ENCODE measurements at places on chromosomes 12 and 14. TPM values are rescaled to one million over a fixed set of nuclear protein-coding genes. Genes with fewer than 3 reads are reported as not detected.

GRCh38 chr12:32669584-32669983, 9.5 kb upstream of the DNM1L start:
- no peak for DNase-seq
- H3K27me3 ChIP-seq, result no peaks in the 10 kb centered on the region
- H3K4me3 ChIP-seq, result no peak overlapping the region
- peaks cover 12% of the 10 kb centered on the region for H3K4me1 ChIP-seq
- no peaks in the 10 kb centered on the region for H3K36me3 ChIP-seq
- H3K27ac ChIP-seq, result no peak overlapping the region

DNA sequence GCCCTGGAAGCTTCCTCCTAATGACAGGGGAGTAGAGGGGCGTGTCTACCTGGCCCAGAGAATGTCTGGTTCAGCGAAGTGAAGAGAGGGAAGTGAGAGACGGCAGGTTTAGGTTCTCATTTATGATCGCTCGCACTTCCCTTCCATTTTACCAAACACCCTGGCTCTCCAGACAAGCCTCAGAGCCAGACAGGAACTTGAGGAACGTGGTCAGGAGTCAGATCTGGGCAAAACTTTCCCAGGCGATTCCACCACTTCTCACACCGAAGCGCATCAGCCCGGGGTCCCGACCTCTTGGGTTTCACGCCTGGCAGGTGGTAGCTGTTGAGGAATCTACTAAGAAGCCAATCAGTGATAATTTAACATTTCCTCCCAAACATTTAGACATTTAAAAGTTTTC, 21.3 kb downstream of the ACTN1 start:
- H3K36me3 ChIP-seq, result no peaks in the 10 kb centered on the region
- peaks cover 12% of the 10 kb centered on the region for H3K27me3 ChIP-seq
- H3K4me1 ChIP-seq, result no peaks in the 10 kb centered on the region
- H3K4me3 ChIP-seq, result no peak overlapping the region
- no peak overlapping the region for H3K27ac ChIP-seq

DNA sequence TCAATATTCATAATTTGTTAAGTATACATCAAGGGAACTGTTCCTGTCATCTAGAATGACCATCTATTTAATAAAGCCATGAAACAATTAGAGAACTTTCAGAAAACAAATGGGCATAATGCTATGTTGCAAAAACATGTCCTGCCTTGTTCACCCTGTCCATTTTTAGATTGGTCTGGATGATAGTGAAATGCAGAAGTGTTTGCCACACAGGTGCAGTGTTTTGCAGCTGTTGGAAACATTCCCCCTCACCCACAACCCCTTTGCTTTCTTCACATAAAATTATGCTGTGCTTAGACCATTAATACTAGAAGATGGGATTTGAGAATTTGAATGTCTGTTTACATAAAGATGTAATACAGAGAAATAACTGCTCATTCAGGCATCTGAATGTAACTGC, 36.5 kb downstream of the LEMD3 start:
- H3K4me3 ChIP-seq, result no peak overlapping the region
- no peaks in the 10 kb centered on the region for H3K27me3 ChIP-seq
- H3K4me1 ChIP-seq, result peaks cover 39% of the 10 kb centered on the region
- DNase-seq, result peak; percentile 37
- H3K36me3 ChIP-seq, result peaks cover 2% of the 10 kb centered on the region

DNA sequence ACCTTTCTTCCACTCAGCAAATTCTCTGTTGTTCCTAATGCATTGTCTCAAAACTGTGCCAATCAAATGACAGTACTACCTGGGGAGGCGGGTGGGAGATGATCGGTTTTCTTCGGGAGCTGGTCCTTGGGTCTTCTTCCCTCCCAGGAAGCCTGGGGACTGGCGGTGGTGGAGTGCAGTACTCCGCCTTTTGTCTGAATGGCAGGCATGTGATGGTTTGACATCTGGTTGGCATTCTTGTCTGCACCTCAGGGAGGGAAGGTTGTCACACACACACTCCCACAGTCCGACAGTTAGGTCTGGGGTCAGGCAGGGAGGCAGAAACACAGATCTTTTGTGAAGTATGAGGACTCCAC, 114.8 kb downstream of the SNAPC1 start:
- H3K4me1 ChIP-seq, result peaks cover 4% of the 10 kb centered on the region
- H3K36me3 ChIP-seq, result no peaks in the 10 kb centered on the region
- H3K27ac ChIP-seq, result no peak overlapping the region
- DNase-seq, result no peak

DNA sequence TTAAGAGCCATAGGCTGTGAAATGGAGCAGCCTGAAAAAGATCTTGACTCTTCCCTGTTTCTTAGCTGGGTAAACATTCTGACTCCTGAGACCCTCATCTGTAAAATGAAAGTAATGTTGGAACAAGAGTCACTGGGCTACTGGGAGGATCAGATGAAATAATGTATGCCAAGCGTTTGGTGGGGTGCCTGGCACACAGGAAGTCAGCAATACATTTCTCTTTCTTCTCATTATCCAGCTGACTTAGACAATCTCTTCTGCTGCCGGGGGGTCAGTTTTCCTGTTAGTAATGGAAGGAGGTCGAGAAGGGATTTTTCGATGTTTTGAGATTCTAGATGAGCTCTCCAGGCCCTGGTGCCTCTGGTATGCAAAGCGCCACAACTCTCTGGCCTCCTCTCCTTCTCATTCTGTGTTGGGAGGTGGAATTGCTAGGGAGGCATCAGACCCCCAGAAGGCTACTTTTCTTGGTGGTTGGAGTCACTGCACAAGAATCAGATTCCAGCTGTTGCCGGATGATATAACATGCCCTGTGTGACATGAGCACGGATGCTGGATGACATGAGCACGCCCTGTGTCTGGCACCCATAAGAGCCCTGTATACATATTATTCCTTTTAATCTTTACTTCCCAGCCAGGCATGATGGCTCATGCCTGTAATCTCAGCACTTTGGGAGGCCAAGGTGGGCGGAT, 4.3 kb downstream of the OASL start:
- H3K27me3 ChIP-seq, result peaks cover 51% of the 10 kb centered on the region
- no peaks in the 10 kb centered on the region for H3K36me3 ChIP-seq
- H3K4me1 ChIP-seq, result peaks cover 20% of the 10 kb centered on the region
- DNase-seq, result no peak

- no peaks in the 10 kb centered on the region for H3K4me1 ChIP-seq
- DNase-seq, result no peak
- no peaks in the 10 kb centered on the region for H3K27me3 ChIP-seq
- H3K36me3 ChIP-seq, result no peaks in the 10 kb centered on the region
- H3K4me3 ChIP-seq, result no peak overlapping the region
Measured at GRCh38 chr12:39112064-39112463, 206.7 kb upstream of the CPNE8 start.

- no peaks in the 10 kb centered on the region for H3K4me1 ChIP-seq
- peaks cover 2% of the 10 kb centered on the region for H3K27me3 ChIP-seq
- H3K4me3 ChIP-seq, result no peak overlapping the region
- DNase-seq, result no peak
Measured at GRCh38 chr12:41419131-41419893, 231.2 kb downstream of the PDZRN4 start.

DNA sequence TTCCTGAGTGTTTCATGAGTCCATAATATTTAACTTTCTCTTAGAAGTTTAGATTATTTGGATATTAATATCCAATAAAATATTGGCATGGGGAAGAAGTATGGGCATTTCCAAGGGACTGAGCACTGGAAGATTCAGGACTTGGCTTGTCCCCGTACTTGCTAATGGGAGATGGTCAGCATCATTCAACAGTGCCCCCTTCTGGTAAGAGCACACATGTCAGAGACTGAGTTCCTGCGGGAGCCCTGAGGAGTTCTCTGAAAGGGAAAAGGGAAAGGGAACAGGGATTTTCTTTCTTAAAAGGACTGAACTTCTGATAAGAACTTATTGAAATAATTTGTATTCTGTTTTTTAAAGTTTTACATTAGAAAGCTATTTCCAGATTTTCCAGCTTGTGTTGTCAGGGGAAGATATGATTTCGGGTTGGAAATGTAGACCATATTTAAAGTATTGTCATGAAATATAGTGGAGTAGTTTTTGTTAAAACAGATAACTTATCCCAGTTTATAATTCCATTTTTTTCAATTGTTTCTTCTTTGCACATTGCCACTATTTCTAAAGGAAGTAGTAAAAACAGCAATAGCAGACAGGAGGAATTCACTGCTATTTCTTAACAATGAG, 59.8 kb upstream of the C12orf71 start:
- no peaks in the 10 kb centered on the region for H3K4me1 ChIP-seq
- DNase-seq, result peak; percentile 66
- no peaks in the 10 kb centered on the region for H3K27me3 ChIP-seq
- no peak overlapping the region for H3K4me3 ChIP-seq

GRCh38 chr14:36835128-36835527, 173.5 kb downstream of the PAX9 start:
- no peak for DNase-seq
- H3K27ac ChIP-seq, result no peak overlapping the region
- H3K4me1 ChIP-seq, result no peaks in the 10 kb centered on the region
- H3K36me3 ChIP-seq, result no peaks in the 10 kb centered on the region

DNA sequence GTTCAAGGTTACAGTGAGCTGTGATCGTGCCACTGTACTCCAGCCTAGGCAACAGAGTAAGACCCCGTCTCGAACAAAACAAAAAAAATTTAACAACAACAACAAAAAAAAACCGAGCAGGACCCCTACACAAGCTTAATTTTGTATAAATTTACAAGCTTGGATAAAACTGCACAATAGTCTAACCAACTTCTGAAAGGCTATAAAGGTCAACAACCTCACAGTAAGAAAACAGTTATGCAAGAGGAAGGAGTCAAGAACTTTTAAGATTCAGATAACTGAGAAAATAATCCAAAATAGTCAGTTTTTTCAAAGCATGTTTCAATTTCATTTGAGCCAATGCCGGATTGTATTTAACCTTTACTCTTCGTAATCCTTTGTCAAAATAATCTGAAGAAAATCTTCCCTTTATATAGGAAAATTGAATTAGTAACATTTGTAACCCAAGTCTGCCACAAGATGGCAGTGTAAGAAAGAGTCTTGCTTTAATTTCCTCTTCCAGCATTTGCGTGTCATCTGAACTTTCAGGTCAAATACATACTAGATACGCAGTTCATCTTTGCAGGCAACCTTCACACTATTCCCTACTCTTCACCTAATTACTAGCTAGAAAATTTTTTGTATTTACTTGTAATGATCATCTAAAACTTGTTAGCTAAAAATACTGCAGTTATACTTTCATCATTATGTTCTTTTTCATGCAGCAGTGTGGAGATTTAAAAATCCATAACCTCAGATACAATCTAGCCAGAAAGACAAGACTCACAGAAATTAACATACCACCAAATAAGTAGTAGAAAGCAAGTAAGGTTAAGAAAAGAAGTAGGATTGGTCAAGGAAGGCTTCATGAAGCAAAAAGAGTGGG, 5.8 kb downstream of the CCNB1IP1 start:
- H3K27me3 ChIP-seq, result no peaks in the 10 kb centered on the region
- H3K27ac ChIP-seq, result no peak overlapping the region
- no peak overlapping the region for H3K4me3 ChIP-seq
- peaks cover under 1% of the 10 kb centered on the region for H3K4me1 ChIP-seq

DNA sequence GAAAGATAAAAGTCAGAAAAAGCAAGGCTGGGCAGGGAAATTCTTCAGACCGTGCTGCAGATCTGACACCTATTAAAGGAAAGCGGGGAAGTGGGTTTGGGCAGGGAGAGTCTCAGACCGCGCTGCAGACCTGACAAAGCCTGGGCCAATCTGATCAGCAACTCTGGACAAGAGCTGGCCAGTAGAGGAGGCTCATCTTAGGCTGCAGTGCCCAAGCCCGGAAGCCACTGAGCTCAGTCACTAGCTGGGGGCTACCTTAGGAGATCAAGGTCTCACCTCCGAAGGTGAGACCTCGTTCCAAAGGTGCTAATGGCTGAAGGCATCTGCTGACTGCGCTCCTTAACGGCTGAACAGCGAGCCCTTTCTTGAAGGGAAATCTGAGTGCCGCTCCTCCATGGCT, 60.2 kb downstream of the SINHCAF start:
- no peak for DNase-seq
- H3K36me3 ChIP-seq, result no peaks in the 10 kb centered on the region
- no peaks in the 10 kb centered on the region for H3K4me1 ChIP-seq
- H3K27ac ChIP-seq, result no peak overlapping the region

DNA sequence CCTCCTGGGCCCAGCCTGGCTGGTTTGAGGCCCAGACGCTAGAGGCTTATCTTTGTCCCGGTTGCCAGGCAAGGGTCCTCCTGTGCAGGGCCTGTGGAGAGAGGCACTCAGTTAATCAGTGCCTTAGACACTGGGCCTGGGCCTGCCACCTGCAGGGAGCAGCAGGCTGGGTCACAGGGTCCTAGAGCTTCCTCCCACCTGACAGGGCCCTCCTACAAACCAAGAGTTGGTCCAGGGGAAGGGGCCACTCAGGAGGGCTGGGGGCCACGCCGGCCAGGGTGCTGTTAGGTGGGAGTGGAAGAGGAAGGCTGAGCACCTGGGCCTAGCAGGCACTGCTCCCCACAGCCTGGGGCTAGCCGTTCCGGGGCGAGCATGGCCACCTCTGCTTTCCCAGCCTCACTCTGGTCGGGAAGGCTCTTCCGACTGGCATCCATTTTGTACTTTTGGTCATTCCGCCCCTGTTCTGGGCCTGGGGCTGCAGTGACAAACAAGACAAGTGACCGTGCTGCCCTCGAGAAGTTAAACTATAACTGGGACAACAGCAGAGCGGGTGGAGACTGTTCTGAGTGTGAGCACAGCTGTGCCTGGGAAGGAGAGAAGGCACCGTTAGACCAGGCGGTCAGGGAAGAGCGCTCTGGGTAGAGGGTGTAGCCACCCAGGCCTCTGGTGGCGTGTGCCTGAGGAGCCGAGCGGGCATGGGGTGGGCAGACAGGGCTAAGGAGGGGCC, 27.2 kb downstream of the FBRSL1 start:
- DNase-seq, result no peak
- H3K4me3 ChIP-seq, result no peak overlapping the region
- no peaks in the 10 kb centered on the region for H3K27me3 ChIP-seq
- no peaks in the 10 kb centered on the region for H3K36me3 ChIP-seq
- H3K27ac ChIP-seq, result no peak overlapping the region

DNA sequence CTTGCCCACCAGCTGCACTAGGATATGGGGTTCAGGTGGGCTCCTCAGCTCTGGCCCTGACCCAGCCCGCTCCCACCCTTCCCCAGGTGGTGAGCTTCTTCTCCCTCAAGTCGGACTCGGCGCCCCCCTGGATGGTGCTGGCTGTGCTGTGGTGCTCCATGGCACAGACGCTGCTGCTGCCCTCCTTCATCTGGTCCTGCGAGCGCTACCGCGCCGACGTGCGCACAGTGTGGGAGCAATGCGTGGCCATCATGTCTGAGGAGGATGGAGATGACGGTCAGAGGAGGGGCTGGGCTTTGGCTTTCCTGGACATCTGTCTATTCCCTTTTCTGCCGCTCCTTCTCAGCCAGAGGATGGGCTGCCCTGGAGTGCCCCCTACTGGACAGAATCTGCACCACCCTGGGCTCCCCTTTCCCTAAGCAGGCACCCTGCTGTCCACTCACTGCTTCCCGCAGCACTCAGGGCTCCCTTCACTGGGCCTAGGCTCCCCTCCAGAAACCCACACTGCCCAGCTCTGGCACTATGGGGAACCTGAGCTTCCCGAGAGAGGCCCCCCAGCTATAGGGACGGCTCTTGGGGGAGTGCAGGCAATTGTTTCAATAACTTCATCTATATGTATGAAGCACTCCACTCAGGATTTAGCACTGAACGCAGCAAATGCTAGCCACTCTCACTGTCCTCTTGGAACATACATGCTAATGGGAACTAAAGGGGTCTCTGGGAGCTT, 2.6 kb upstream of the P3H3 start:
- no peak overlapping the region for H3K4me3 ChIP-seq
- peaks cover 63% of the 10 kb centered on the region for H3K27me3 ChIP-seq
- H3K36me3 ChIP-seq, result no peaks in the 10 kb centered on the region
- DNase-seq, result peak; percentile 80
- H3K4me1 ChIP-seq, result peaks cover 37% of the 10 kb centered on the region

The CPNE6 gene
- polyA plus RNA-seq, result 0.10 TPM

The GMFB gene
- polyA plus RNA-seq, result 13.6 TPM

The CD27 gene
- polyA plus RNA-seq, result 102 TPM

The KCNA1 gene
- 0.01 TPM for polyA plus RNA-seq

The CEP170B gene
- 0.37 TPM for polyA plus RNA-seq

The RPGRIP1 gene
- 0.22 TPM for polyA plus RNA-seq

All from B cell (primary cell).